ENCODE measurements at places on chromosomes 2 and 18.
A peak's percentile ranks its signal among the peaks of the same experiment; 100 is the strongest.

DNA sequence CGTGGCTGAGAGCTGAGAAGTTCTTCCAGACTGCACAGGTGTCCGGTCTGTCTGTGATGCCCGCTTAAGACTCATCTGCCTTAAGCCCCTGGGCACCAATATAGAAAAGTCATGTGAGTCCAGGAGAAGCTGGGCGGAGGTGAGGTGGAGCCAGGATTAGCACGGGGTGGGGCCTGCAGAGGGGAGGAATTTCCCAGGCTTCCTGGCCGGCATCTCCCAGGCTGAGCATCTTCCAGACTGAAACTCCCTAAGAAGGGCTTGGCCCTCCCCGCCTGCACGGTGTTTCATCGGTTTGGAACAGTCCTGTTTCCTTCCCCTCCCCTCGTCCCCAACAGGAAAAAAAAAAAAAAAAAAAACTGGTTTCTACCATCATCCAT, 270.3 kb downstream of the ATAD2B start:
- DNase-seq = no peak

DNA sequence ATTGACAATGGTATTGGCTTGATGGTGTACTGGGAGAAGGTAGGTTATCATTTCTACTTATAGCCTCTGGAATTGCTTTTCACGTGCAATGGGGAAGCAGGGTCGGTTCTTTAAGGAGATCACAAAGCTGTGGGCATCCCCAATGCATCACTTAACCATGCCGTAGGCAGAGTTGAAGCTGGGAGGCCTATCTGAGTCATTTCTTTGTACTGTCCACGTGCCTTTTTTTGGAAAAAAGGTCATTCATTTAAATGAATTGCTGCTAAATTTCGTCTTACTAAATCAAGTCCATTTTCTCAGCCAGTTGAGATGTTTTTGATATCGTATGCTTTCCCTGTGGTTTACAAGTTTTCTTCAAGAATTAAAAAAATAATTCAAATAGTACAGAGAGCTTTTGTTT, 17.2 kb upstream of the GYPC start:
- no peak for DNase-seq

- no peak for DNase-seq
These were observed 51.8 kb downstream of the PSD4 start for GRCh38 chr2:113225263-113226259.

DNA sequence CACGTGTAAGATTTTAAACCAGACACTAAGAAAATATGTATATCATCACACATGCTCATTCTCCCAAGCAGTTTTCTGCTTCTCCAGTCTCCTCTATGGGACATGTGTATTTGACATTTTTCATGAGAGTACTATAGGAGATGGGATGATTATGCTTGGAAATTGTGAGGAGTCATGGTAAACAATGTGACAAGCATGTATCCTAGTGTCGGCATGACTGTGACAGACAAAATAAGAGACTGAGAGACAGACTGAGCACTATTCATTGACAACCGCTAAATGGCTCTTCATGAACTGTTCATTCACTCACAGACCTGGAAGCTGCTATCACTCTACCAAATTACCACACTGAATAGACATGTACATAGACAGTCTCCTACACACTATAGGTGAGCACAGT, 127.1 kb downstream of the VWC2L start:
- DNase-seq = no peak

DNA sequence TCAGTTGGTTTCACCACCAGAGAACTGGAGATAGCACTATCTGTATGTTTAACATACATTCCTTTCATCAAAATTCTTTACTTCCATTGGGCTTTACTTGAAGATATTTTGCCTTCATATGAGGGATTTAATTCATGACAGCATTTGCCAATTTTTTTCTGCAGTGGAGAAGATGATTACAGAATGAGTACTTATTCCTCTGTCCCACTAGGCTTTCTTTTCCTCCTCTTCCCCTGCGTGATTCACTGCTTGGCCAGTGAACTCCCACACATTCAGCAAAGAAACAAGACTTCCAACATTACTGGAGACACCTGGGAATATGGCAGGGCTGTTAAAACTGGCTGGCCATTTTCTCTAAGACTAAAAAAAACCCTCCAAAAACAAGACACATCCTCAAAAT, 425.8 kb upstream of the KCNH7 start:
- peak; percentile 80 for DNase-seq

GRCh38 chr2:130336877-130337734, 5.6 kb upstream of the IMP4 start:
- peak; percentile 54 for DNase-seq

DNA sequence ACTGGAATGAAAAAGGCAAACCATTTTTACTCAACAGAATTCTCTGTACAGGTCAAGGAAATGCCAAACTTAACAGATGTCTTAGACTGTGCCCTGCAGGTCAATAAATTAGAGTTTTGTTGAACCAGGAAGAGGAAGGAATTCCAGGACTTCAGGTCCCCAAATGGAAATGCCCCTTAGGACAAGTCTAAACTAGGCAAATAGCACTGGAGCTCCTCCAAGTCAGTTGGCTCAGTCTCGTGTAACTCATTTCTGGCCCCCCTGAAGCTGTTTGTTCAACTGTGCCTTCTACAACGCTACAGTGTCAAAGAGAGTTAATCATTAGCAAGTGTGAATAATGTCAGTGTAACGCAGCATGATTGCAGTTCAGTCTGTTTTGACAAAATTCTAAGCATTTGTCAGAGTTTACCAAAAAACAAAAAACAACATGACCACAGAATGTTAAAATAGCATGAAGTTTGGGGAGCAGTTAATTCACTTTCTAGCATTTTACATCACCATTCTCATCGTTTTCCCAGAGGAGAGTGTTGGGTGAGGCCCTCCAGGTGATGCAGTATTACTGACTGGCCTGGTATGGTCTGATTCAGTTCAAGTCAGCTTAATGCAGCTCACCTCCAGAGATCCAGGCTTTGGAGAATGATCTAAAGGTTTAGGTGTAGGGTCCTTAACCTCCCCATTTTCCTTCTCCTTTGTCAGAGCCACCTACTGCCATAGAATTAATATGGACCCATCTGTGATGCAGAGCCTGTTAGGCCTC, 108.1 kb downstream of the AQP4 start:
- DNase-seq = no peak

DNA sequence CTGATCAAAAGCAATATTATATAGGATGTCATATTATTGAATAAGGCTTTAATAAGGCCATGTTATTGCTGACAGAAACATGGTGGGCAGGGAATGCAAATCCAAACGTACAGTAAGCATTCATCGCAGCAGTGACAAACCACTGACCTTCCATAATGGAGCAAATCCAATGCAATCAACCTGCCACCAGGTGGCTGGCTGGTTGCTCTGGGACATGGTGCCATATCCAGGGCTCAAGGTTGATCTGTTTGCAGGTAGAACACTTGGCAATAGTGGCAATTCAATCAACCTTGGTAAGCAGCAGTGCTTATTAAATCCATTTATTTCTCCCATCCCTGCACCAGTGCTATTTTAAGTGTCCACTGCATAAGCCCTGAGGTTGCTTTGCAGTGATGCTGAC, 75.4 kb downstream of the CERKL start:
- no peak for DNase-seq

DNA sequence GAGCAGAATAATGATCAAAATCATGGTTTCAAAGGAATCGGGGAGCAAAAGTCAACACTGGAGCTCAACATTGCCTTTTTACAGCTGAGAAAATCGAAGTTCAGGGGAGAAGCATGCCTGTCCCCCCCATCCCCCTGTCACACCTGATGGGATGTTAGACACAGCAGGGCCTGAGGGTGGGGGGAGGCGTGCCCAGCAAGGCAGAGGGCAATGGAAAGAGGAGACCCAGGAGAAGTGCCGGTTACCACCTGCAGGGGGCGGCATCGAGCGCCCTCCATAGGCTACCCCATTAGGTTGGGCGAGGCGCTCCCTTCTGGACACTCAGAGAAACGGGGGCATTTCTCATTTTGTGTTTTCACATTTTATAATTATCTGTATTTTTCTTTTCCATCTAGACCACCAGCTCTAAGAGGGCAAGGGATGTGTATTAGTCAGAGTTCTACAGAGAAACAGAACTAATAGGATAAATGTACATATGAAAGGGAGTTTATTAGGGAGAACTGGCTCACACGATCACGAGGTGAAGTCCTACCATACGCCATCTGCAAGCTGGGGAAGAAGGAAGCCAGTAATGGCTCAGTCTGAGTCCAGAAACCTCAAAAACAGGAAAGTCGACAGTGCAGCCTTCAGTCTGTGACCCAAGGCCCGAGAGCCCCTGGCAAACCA, 271.3 kb downstream of the LRATD1 start:
- DNase-seq = peak; percentile 2

- peak; percentile 23 for DNase-seq
These were observed 88.6 kb upstream of the EML6 start for GRCh38 chr2:54634564-54635511.

GRCh38 chr18:79940126-79940813, 11.2 kb downstream of the SLC66A2 start:
- DNase-seq = no peak

DNA sequence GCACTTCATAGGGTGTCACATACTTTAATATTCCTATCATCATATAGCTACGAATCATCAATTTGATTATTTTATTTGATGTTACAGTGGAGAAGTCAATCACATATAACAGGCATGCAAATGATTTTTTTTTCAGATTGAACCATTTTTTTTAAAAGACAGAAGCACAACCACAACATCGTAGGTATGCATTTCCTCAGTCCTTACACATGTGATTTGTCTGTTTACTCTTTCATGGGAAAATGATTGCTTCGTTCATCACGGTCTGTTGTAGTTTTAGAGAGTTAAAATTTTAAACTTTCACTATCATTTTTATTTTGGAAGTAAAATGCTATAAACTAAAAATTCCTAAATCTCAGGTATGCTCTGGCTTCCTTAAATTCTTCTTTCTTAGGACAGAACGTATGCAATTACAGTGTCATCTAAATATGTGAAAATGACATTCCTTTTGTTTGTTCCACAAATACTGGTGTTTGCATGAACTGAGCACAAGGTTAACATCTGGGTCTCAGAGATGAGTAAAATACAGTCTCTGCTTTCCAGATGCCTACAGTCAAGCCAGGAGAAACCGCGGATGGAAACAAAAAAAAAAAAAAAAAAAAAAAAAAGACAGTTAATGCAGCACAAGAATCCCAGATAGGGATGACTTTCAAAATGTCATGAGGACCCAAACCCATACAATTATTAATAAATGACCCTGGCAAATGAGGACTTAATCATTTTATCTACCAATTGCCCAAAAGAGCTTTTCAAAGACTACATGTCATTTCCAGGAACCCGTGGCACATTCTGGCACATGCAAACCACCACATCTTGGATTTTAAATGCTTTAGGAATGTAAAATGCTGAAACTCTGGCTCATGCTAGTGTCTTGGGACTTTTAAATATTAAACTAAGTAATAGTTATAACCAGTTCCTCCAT, 201.2 kb downstream of the LRP1B start:
- DNase-seq = peak; percentile 31

GRCh38 chr2:166485558-166486178, 8.4 kb downstream of the SCN7A start:
- DNase-seq = no peak

- DNase-seq = no peak
These were observed 678.8 kb downstream of the DCC start for GRCh38 chr18:53018791-53019190.

- DNase-seq = no peak
These were observed 107.9 kb downstream of the TMEM163 start for GRCh38 chr2:134610871-134611270.

DNA sequence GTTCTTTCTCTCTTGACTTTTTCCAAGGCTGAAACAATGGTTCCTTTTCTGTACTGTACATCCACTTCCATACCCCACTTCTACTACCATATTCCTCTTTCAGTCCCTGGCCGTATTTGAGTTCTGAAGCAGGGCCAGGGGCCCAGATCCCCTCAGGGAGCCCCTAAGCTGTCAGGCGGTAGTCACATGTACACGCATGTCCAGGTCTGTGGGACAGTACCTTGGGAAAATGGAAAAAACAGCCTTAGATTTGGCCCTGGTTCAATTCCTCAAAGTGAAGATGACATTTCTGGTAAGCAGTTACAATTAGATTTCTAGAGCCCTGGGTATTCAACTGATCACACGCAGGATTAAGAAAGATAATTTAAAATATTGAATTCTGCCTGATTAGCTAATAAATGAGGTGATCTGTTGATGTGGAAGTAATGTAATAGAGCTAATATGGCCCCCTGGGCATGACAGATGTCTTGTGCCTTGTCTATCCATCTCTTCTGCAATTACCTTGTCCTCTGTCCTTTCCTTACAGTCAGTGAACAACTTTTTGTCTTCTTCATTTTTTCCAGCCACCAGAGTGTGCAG, 44.4 kb downstream of the MRPL33 start:
- no peak for DNase-seq

GRCh38 chr2:203623661-203624060, 82.8 kb upstream of the CD28 start:
- DNase-seq = no peak

DNA sequence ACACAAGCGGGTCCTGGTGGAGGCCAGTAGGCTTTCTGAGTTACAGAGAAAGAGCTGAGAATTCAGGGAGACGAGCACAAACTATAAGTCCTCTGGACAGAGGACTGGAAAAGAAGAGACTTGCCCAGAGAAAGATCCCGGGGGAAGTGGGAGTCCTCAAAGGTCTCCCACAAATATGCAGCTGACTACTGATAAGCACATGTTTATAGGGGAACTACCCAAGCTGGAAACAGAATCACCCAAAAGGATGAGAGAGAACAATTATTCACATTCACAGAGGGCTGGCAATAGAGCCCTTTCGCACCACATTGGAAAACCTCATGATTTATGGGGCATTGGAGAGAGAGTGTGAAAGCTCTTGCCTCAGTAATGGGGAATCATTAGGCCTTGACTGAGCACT, 337.6 kb downstream of the IRS1 start:
- DNase-seq = no peak

- peak; percentile 57 for DNase-seq
These were observed 185.1 kb upstream of the SMAD7 start for GRCh38 chr18:49135877-49136276.

- no peak for DNase-seq
These were observed 52.9 kb upstream of the ACKR3 start for GRCh38 chr2:236516708-236517107.

DNA sequence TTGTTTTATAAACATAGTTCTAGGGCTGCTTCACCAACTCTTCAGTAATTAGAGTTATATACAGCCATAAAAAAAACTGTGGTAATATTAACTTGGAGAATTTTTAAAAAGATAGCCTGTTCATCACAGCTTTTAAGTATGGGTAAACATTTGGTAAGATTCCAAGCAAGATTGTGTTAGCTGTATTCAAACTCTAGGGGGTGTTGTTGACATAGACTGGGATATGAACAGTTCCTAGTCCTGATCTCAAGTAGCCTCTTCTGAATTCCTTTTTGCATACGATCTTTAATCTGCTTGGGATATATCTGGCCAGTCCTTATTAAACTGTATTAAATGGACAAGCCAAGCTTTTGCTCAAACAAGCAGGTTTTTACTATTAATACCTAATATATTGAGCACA, 13.4 kb downstream of the NOP58 start:
- peak; percentile 79 for DNase-seq

GRCh38 chr18:23223641-23224040, 88.4 kb downstream of the CABLES1 start:
- no peak for DNase-seq

- DNase-seq = no peak
These were observed 9.1 kb downstream of the RND3 start for GRCh38 chr2:150478200-150478974.
